Glutamatergic neuron (in vitro differentiated cells): ENCODE measurements at places on chromosomes 1 and 21.

DNA sequence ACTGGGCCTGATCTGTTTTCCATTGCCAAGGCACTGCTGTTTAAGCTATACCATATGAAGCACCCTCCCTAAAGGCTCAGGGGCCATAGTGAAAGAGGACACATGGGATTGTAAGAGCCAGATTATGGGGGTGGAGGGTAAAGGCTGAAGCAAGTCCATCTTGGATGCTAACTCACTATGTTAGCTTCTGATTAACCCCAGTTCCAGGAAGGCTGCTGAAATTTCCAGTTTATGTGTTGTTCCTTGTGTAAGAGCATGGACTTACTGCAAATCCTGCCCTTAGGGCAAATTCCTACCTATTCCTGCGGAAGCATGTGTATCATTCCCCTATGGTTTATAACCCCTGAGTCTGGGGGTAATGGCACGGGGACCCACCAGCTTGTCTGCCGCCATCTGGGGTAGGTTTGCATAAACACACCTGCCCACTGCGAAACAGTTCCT is 91.8 kb upstream of the SERBP1 start:
- no peak for DNase-seq

DNA sequence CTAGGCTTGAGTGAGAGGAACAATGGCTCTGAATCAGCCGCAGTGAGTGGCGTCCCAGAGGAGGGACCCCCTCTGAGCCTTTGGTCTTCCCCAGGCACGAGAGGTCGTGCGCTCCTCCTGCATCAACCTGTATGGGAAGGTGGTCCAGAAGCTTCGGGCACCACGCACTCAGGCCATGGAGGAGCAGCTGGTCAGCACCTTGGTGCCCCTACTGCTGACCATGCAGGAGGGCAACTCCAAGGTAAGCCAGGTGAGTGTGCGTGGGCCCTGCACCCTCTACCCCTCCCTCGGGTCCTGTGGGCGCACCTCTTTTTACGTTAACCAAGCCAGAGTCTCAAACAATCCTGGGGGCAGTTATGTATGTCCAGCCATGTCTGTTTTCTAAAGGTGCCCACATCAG is 13.7 kb upstream of the TTC4 start:
- DNase-seq = no peak

DNA sequence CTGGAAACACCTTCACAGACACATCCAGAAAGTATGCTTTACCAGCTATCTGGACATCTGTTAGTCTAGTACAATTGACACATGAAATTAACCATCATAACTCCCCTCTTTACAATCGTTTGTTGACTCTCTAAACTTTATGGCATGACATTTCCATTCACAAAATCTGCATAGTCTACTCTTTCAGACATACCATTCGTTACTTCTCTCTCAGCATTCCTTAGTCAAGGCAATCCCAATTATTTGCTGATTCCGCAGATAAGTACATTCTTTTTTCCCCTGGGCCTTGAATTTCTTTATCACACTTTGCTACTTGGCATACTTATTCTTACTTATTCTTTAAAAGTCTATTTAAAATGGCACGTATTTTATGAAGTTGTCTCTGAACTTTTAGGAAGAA is 15.1 kb upstream of the CRB1 start:
- no peak for DNase-seq

DNA sequence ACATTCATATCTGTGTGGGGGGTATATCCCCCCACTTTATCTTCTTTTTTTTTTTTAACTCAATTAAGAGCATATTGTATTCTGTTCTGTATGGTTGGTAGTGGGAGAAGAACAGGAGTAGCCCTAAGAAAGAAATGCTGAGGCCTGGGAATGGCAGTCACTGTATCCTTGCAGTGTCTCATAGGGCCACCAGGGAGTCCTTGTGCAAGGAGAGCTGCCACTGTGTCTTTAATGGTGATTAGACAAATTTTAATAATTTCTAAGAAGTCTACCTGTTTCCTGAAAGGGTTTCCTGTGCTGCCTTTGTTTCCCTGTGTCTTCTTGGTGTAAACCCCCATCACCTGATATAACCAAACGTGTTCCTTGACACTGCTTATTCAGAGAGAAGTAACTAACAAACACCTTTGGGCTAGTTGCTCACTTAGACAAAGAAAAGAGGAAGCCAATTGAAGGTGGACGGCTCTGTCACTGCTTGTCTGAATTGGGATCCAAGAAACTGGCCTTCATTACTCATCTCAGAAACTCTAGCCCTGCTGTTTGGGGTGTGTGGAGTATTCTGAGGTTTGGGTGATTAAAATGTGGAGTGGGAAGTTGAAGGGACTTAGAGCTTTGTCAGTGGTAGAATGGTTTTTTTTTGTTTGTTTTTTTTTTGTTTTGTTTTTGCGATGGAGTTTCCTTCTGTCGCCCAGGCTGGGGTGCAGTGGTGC is 15.2 kb downstream of the GIPC2 start:
- DNase-seq = no peak

DNA sequence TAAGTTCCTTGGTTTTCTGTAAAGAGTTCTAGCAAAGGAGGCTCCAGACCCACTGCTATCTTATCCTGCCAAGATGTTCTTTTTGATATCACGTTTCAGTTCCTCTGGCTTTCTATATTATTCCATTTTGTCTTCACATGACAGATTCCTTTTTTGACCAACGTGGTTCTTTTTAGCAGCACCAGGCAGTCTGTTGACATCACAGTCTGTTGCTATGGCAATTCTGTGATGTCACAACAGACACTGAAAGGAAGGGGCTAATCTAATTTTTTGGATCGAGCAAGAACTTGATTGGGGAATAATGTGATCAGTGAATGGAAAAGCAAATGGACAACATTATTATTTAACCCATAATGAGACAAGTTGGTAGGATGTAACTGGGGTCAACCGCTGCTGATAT is 64.5 kb upstream of the GOLT1A start:
- DNase-seq = no peak

DNA sequence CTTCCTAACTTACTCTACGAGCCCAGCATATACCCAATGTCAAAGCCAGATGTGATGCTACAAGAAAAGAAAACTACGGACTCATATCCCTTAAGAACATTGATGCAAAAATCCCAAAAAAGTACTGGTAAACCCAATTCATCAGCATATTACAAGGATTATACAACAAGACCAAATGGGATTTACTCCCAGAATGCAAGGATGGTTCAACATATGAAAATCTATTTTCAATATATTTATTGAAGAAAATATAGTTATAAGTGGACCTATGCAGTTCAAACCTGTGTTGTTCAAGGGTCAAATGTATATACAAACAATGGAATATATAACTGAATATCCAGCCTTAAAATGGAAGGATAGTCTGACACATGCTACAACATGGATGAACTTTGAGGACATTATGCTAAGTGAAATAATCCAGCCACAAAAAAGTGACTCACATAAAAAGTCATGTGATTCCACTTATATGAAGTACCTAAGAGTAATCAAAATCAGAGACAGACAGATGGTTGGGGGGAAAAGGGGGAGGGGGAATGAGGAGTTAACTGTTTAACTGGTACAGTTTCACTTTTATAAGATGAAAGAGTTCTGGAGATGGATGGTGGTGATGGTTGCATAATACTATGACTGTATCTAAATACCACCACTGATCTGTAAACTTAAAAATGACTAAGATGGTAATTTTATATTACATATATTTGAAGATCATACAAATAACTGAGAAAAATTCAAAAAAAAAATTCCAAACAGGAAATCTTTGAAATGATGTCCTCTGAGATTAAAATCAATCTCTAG is 3.7 kb upstream of the KLF18 start:
- no peak for DNase-seq

DNA sequence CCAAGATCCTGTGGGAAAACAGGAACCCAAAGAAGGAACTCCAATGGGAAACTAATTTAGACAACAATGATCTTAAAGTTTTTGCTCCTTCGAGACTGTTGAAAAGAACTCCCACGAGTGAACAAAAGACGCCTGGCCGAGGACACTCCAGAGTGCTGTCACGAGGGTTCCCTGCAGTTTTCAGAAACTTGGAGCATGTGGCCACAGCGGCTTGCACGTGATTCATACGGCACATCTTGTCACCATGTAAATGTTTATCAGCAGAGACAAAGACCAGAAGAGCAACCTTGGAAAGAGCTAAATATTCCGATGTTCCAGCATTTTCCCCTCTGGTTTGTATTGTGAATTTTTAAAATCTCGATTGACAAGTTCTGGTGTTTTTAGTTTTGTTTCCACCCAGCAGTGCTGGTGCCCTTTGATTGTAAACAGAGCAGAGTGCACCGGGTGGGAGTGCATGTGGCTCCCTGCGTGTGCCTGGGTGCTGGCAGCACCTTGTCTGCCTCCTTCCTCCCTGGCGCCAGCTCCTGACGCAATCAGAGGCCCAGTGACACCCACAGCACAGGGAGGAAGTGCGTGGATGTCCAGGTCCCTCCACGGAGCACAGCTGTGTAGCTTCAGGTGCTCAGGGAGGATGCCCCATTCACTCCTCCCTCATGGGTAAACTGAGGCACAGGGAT is 23.0 kb downstream of the LRRC3 start:
- no peak for DNase-seq

DNA sequence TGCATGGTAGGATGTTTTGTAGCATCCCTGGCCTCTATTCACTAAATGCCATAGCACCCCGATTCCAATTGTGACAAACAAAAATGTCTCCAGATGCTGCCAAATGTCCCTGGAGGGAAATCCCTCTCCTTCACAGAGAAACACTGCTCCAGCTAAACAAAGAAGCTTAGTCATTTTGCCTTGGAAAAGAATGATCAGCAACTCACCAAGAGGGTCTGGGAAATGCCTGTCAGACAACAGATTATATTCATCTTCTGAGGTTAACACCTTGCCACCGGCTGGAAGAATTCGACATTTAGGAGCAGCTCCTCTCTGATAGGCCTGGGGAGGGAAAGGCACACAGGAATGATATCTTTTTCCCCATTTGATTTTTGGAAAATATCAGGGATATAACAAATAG is 84.4 kb downstream of the NIBAN1 start:
- no peak for DNase-seq

DNA sequence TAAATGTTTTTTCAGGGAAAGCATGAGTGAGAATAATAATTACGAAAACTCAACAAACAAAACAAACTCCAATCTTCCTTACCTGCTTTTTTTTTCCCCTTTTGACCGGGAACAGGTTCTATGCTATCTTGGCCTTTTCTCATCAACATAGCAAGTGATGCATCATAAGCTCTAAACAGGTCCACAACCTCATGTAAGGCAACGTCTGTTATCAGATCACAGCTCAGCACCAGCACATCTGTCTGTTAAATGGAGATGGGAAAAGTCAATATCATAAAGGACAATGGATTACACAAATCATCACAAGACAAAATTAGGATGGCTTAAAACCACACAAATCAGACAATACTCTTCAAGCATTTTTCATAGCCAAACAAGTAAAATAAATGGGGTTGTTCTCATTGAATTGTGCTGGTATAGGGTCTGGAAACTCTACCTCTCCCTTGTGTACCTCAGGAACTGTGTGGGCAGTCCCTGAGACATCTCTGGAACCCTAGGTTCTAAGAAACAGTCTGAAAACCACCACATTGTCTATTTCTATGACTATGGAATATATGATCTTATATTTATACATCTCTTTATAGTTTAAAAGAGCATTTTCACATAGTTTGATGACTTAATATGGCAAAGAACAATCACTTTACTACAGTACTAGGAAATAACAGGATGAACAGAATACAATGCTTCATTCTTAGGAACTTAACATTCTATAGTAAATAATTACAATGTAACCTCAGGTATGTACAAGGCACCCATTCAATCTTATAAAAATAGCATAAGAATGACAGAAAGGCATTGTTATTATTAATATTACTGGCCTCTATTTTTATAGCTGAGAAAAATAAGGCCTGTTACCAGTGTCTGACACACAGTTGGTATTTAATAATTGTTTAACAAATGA is 44.7 kb downstream of the EIF2B3 start:
- no peak for DNase-seq

DNA sequence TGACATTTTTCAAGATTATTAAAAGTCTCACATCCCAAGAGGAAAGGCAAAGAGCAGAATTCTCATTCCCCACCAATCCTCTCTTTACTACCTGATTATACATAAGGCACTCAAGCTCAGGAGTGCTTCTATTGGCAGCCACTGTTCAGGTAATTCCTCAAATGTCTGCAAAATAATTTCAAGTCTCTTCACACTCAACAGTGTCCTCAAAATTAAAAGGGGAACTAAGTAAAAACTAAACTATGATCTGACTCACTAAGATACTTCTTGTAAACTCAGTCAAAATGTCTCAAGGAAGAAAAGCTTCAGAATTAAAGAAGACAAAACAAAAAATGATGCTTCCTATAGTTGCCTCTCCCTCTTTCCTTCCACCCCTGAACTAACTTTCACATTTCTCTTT is 135.6 kb downstream of the GPATCH2 start:
- DNase-seq = no peak

GRCh38 chr1:45854724-45855123 is 51.3 kb downstream of the MAST2 start:
- no peak for DNase-seq

- DNase-seq = no peak
Observed at GRCh38 chr1:203101813-203102634, 16.2 kb upstream of the MYOG start.

DNA sequence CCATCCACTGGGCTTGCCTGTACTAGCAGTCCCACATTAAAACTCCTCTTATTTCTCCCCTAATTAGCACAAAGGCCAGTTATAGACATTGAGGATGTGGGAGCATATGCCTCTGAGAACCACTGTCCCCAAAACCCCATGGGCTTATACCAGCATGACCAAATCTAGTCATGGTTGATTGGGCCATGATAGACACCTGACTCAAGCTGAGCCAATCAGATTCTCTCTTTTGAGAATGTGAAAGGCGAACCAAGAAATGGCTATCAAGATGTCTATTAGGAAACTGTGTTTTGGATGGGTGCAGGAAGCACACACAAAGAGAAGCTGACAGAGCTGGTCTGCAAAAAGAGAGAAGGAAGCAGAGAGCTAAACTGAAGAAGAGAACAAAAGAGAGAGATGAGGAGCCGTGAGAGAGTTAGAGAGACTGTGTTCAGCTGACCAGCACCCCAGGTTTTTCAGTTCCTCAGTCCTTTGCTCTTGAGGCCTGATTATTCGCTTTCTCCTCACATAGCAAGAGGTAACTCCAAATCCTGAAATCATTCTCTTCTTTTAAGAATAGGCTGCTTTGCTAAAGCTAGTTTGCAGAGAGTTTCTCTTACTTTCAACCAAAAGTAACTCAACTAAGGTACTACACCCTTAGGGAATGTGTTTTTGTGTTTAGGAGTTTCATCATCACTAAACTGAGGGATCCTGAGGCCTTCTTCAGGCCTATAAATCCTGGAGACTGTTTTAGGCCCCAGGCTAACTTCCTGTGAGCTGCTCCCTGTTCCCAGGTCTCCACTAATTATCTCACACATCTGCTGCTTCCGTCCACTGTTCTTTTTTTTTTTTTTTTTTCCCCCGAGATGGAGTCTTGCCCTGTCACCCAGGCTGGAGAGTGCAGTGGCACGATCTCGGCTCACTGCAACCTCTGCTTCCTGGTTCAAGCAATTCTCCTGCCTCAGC is 7.9 kb upstream of the TIPRL start:
- no peak for DNase-seq

DNA sequence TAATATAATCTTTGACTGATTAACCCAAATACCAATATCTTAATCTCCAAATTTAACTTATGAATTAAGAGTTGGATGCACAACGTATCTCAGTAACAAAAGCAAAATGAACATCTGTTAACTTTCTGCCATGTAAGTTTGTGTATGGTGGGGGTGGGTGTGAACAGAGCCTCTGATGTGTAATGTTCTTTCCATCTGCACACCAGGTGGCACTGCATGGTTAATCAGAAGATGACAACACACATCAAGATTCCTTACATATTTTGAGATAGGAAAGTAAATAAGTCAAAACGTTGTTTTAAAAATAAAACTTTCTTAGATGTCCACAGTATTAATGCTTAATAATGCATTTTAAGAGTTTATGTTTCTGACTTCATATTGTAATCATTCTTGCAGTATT is 251.9 kb downstream of the DPYD start:
- peak; percentile 17 for DNase-seq
